Epithelial cell of esophagus (primary cell): ENCODE measurements at places on chromosomes 2 and 18.
A peak's percentile ranks its signal among the peaks of the same experiment; 100 is the strongest.

DNA sequence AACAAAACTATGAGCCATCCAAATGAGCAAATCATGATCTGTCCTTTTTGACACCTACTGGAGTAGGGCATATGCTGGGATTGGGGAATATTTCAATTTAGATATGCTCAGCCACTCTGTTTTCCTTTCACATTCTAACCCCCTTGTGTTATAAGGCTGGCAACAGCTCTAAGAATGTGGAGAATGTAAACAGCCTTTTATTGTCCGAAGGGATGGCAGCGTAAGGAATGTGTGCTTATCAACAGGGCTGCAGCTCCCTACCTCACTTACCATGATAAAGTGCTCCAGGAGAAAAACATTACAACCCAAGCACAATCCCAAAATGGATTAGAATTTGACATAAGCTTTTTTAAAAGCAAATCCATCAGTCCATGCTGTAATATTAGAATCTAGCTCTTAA is 2.2 kb downstream of the NXPH2 start:
- DNase-seq = no peak

- peak; percentile 99 for DNase-seq
Observed at GRCh38 chr2:9897331-9897737, 54.1 kb downstream of the TAF1B start.

DNA sequence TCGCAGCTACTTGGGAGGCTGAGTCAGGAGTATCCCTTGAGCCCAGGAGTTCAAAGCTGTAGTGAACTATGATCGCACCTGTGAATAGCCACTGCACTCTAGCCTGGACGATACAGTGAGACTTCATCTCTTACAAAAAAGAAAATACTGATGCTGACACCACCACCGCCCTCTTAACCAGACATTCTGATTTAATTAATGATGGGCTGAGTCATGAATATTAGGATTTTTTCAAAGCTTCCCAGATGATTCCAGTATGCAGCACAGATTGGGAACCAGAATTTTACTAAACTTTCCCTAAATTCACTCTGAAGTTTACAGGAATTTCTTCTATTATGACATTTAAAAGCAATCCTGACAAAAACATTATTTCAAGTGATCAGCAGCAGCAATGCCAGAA is 130.1 kb downstream of the ERBB4 start:
- DNase-seq = no peak

- no peak for DNase-seq
Observed at GRCh38 chr2:169718930-169719504, 14.6 kb upstream of the KLHL23 start.

DNA sequence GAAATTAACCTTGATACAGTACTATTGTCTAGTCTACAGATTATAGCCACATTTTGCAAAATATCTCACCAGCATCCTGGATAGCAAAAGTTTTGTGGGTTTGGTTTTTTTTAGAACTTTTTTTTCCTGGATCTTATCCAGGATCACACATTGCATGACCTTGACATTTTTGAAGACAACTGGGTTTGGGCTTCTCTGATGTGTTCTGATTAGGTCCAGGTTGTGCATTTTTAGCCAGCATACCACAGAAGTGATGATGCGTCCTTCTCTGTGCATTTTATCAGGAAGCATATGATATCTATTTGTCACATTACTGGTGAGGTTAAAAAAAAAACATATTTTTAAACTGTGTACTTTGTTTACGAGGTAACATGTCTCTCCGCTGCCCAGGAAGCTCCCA is 221.0 kb upstream of the OSR1 start:
- no peak for DNase-seq

- peak; percentile 66 for DNase-seq
Observed at GRCh38 chr2:156005999-156006712, 326.4 kb downstream of the NR4A2 start.

- DNase-seq = no peak
Observed at GRCh38 chr2:231489990-231490389, 25.7 kb upstream of the NCL start.

DNA sequence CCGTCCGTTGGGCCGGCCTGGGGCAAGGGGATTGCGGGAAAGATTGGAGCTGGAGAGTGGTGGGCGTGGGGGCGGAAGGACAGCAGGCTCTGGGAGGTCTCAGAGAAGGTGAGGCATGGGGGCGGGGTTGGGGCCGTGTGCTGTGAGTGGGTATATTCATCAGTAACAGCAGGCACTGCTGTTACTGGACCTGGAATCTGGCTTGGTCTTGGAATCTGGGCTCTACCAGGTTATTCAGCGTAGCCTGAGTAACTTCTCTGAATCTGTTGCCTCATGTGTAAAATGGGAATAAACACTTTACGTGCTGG is 435 bp downstream of the RNF181 start:
- no peak for DNase-seq

DNA sequence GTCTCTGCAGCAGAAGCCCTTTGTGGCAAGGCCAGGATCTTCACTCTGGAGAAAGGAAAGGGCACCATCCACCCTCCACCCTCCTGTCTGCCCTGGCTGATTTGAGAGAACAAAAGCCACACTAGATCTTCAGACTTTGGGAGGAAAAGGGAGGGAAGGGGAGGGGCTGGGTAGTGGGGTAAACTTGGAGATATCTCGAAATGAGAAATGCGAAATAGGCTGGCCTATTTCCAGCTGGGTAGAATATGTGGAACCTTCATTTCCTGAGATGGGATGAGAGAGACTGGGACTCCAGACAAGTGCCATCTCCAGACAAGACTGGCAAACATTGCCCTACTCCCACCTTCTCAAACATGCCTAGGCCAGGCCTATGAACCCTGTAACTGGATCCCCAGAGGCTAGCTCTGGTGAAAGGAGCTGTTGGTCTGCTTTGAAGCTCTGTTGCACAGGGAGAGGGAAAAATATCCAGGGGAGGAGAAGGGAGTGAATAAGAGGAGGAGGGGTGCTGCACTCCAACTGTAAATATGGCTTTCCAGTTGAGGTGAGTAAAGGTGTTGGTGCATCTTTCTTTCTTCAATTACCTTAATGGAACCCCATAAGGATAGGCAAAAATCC is 1.7 kb downstream of the HOXD12 start:
- no peak for DNase-seq

DNA sequence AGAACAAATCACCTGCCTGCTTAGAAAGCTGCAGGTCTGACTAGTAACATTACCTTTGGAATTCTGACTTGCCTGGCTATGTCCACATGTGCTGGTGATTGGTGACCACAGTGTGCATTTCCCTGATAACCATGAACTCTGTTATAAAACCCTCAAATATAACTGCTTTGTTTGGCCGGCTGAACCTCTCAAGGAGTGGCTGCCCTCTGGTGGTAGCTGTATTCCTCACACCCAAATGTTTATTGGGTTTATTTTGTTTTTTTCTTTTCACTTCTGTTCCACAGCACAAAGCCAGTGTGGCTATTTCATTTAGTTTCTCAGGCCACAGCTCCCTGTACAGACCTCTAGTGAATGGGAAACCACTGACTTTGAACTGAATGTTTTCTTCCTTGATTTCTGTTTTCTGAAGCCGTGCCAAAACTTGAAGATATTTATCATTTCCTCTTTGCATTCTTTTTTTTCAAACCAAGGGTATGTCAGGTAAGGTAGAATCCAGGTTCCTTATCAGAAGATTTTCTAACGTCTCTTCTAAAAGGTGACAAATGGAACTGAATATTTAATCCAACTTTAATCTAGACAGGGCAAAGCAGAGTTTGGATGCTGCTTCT is 549.0 kb upstream of the VRK2 start:
- DNase-seq = peak; percentile 60

DNA sequence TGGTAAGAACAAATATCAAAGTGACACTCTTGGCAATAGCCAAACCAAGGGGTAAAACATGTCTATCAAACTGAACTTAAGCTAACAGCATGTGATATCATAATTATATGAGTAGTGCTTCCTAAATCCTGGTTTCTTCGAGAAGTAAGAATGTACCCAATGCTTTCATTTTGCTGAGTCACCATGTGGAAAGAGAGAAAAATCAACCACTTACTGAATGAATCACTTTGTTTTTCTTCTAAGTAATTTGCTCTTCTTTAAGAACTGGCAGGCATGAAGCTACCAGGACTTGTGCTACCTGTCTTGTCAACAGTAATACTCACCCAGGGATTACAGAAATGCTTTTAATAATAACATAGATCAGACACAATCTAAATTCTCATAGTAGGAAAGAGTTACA is 19.0 kb upstream of the DUSP19 start:
- DNase-seq = peak; percentile 94

- DNase-seq = no peak
Observed at GRCh38 chr2:200039724-200040650, 84.6 kb downstream of the MAIP1 start.

- DNase-seq = no peak
Observed at GRCh38 chr2:36658277-36658748, 38.2 kb upstream of the VIT start.
